ENCODE measurements at places on chromosomes 16 and 17.

DNA sequence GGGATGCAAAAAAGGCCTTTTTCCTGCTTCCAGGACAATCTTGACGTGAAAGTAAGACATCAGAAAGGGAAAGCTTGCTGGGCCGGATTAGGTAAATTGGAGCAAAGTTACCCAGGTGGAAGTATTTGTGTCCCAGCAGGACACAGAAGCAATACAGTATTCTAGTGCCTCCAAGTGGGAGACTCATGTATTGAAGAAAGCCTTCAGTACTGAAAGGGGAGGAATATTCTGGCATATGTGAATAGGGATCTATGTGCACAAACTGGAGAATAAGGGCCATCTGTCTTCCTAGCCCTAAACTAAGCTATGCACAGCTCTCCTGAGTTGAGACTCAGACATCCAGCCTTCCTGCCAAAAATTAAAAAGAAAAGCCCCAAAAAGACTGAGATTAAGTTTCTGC lies 327.3 kb upstream of the CDH8 start:
- no peak for DNase-seq
- H3K4me3 ChIP-seq = no peak overlapping the region
- no peaks in the 10 kb centered on the region for H3K27me3 ChIP-seq
- H3K4me1 ChIP-seq = no peaks in the 10 kb centered on the region

DNA sequence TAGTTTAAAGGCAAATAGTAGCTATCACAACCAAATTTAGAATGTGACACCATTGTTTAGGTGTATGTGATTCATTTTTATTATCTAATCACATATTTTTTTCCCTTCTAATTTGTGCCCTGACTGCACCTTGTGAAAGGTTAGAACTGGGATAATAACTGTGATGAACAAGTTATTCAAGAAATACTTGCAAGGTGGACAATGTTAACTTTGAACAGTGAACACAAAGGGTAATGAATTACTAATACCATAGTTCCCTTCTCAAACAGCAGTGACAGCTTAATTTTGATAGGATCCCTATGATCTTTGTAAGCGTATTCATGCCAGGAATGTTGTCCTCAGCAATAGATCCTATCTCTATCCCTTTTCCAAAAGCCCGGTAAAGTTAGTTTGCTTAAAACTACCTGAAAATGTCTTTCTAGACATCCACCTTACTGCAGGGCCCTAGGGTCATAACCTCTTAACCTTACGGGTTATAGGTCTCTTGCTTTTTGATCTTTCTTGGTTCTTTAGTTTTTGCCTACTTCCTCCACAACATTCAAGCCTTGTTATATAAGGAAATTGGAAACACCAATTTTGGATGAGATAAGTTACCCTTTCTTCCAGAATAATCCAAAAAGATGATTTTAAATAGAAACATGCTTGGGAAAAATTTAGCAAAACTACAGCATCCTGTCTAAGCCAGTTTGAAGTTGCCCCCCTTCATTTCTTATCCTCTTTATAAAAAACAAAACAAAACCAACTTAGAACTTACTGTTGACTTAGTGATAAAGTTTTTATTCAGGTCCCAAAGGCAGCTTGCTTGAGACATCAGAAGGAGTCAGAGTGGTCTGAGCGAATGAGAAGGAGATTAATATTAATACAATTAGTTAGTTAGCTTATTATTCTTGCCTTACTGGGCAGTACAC lies 200.0 kb upstream of the TBX2 start:
- H3K4me1 ChIP-seq = no peaks in the 10 kb centered on the region
- no peak overlapping the region for H3K4me3 ChIP-seq
- H3K36me3 ChIP-seq = no peaks in the 10 kb centered on the region
- H3K27ac ChIP-seq = no peak overlapping the region
- H3K27me3 ChIP-seq = no peaks in the 10 kb centered on the region

GRCh38 chr17:9370467-9370866 lies 205.2 kb downstream of the STX8 start:
- no peaks in the 10 kb centered on the region for H3K4me1 ChIP-seq
- no peak overlapping the region for H3K27ac ChIP-seq

DNA sequence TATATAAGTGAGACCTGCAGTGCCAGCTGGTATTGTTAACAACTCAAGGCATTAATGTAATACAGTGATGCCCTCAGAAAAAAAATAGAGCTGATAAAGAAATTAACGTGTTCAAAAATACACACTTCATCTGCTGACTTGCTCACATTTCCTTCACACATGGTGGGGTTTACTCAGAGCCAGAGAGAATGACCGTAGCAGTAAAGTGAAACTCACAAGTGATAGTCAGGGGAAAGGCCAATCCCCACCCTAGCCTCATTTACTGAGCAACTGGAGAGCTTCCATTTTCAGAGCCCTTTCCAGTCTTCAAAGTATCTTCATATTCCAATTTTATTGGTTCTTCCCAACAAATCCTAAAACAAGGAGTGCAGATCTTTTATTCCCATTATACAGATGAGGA lies 74.0 kb upstream of the HLF start:
- H3K4me3 ChIP-seq = no peak overlapping the region
- no peaks in the 10 kb centered on the region for H3K27me3 ChIP-seq
- no peaks in the 10 kb centered on the region for H3K4me1 ChIP-seq
- H3K27ac ChIP-seq = no peak overlapping the region

GRCh38 chr17:81550285-81550684 lies 1.9 kb downstream of the FAAP100 start:
- H3K4me1 ChIP-seq = peaks cover 17% of the 10 kb centered on the region
- H3K36me3 ChIP-seq = peaks cover 6% of the 10 kb centered on the region
- no peak overlapping the region for H3K4me3 ChIP-seq
- H3K27ac ChIP-seq = no peak overlapping the region
- no peaks in the 10 kb centered on the region for H3K27me3 ChIP-seq

Data from naive thymus-derived CD4-positive, alpha-beta T cell (primary cell).